ENCODE measurements at places on chromosomes 1 and 21.

DNA sequence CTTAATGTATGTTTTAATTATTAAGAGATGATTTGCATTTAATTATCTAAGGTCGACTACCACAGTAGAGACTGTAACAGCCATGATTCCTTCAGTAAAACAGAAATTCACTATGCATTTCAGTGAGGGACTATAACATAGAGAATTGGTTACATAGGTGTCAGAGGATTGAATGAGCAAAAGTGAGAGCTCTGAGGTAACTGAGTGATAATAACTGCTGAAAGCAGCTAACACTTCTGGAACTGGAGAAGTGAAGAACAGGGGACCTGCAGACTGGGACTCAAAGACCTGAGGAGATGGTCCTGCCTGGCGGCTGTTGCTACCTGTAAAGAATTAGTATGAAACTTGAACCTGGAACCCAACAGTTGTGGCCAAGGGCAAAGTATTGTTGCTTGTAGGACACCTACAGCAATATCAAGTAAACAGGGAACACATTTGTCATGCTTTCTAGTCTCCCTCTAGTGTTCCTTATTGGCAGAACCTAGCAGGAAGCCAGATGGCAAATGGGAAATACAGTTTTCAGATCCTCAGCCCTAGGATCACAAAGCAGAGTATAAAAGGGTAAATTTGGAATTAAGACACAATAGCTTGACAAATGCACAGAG is 110.6 kb downstream of the HS2ST1 start:
- no peak for DNase-seq

DNA sequence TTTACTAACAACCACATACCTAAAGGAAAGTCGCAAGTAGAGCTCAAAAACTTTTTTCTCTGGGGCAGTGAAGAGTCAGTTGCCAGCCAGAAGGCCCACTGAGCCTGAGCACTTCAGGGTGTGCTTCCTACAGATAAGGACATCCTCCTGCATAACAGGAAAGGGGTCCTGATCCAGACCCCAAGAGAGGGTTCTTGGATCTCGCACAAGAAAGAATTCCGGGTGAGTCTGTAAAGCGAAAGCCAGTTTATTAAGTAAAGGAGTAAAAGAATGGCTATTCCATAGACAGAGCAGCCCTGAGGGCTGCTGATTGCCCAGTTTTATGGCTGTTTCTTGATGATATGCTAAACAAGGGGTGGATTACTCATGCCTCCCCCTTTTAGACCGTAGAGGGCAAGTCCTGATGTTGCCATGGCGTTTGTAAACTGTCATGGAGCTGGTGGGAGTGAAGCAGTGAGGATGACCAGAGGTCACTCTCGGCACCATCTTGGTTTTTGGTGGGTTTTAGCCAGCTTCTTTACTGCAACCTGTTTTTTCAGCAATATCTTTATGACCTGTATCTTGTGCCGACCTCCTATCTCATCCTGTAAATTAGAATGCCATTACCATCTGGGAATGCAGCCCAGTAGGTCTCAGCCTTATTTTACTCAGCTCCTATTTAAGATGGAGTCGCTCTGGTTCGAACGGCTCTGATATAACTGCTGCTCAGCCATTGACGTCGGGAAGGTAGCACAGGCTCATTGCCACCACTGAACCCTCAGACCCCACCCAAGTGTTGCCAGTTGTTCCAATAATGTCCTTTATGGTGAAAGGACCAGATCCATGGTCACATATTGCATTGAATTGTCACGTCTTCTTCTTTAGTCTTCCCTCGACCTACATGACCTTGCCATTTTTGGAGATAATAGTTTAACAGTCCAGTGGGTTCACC is 96.6 kb upstream of the ERRFI1 start:
- DNase-seq = no peak

DNA sequence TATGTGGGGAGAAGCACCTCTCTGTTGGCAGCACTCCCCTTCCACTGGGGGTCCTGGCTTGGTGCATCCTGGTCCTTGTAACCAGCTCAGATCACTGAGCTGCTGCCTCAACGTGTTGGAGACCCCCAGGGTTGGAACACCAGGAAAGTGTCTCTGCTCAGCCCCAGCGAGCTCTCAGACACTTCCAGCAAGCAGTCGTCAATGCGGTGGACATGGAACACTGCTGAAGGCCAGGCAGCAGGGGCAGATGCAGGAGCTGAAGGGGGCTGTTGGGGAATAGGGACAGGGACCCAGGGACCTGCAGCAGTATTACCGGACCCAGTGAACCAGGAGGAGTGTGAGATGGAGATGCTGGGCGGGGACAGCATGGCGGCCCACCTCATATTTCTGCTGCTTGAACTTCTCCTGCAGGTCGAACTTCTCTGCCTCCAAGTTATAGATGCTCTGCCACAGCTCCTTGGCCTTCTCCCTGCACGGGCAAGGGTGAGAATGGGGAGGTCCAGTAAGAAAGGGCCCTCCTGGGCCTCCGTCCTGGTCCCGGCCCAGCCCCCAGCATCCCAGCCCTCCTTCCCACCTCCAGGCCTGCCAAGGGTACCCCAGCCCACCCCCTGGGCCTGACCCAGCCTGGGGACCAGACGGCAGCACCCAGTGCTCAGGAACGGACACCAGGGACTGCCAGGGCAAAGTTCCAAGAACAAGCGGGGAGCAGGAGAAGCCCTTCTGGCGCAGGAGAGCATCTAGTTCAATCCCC is 16.4 kb downstream of the TNNT2 start:
- no peak for DNase-seq

DNA sequence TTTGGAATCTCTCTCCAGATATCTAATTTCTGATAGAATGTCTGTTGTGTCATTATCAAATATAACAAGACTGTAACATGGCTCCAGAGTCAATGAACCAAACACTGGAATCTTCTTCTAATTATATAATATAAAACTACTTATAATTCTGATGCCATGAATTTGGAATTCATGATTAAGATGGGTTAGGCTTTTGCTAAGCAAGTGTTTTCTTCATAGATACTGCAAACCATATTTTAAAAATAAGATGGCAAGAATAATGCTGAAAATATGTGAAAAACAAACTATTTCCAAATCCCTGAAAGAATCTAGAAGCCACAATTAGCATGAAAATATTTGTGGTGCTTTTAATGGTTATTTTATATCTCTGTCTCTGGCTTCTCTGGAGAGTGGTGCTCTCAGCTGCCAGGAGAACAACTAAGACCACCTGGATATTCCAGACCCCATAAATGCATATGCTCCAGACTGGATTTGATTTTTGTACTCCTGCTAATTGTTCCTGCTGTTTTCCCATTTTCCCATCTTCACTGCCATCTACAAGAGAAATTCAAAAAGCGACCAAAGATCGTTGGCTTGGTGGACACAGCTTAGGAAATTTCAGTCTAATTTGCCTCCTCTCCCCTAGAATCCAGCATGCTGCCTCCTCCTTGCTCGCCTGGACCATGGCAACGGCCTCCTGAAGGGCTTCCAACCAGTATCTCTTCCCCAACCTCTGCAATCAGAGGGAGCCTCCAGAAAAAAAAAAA is 418.9 kb downstream of the SETD4 start:
- no peak for DNase-seq

GRCh38 chr1:232456714-232457113 is 173.2 kb downstream of the SIPA1L2 start:
- no peak for DNase-seq

DNA sequence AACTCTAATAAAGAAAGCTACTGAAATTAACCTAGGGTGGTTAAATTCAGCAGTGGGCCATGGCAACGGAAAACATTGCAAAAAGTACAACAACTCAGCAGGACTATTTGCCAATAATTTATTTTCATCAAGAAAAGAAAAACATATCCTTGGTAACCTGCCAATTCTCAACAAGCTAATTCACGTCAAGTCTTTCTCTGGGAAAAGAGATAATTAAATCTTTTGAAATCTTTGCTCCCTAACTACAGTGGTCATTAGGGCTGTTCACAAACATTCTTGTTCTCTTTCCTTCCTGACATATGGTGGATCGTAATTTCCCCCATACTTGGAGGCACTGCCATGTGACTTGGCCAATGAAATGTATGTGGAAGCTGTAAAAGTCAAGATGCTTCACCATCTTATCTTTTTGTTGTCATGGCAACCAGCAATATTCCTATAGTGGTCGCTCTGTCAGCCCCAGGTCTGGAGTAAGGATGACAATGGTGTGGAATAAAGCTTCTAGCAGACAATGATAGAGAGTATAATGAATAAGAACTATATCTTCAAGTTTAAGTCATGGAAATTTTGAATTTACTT is 29.6 kb upstream of the ZNF326 start:
- DNase-seq = peak; percentile 30

- no peak for DNase-seq
Measured at GRCh38 chr1:236024641-236025040, 40.2 kb downstream of the NID1 start.

DNA sequence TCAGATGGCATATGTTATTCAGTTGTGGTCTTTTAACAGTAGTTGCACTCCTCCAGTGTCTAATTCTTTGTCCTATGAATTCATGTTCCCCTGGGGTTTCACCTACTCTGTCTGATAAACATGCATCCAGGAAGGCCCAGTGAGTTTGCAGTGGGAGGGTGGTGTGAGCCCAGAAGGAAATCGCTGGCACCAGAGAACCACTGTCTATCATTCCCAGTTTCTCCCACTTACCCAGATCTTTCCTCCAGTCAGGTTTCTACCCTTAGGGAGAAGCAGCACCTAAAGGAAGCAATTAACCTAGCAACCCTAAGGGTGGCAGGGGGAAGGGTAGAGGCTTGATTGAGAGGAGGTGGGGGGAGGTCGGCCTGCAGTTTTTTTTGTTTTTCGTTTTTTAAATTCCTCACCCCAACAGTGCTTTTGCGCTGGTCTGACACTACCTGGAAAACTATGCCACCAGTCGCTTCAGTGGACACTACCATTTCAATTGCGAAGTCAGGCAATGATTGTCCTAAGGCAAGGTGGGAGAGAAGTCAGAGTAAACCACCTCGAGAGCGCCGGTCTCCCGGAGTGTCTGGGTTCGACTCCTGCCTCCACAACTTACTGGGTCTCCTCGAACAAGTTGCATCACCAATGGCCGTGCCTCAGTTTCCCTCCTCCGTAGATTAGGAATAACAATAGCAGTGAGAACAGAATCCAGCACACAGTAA is 766 bp upstream of the SLC44A3 start:
- no peak for DNase-seq

DNA sequence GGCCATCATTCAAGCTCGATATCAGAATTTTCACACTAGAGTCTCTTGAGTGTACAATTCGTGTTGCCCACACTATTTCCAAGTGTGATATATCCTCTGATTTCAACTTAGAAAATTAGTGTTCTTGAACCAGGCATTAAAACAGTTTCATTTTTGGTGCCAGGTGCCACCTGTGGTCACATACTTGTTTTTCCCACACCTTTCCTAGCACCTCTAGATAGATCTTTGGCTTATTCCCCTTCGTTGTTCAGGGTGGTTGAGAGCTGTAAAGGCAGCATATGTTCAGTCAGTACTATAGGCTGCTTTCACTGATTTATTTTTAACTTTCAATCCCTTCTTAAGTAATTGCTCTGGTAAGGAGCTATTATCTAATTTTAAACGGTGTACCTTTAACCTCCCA is 131.1 kb downstream of the NEK7 start:
- DNase-seq = no peak

GRCh38 chr1:206578978-206579374 is 33.3 kb downstream of the EIF2D start:
- no peak for DNase-seq

DNA sequence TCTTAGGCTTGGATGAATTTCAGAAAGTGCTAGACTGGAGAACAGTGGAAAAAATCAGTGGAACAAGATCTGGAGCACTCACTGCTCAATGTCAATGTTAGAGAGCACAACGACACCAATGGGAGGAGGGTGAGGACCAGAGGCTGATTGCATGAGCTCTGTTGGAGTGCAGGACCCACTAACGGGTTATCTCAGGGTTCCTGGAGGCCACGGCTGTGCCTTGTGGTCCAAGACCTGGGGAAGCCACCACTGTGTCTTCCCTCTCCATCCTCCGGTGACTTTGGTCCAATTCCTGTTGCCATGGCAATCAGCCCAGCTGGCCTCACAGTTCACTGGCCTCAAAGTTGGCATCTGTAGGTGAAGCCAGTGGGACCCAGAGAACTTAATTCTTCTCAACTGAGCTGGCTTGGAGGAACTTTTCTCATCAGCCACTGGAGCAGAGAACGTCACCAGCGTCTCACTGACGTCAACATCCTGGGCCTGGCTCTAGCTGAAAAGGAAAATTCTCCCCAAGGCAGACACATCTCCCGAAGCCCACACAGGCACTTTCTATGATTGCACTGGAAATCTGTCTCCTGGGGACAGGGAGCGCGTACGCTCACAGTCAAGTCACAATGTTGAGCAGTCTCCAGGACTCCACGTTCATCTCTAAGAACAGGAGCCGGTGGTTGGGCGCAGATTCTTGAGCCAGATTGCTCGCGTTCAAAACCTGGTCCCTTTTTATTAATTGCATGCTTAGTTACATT is 21.9 kb upstream of the GPR157 start:
- no peak for DNase-seq

- peak; percentile 62 for DNase-seq
Measured at GRCh38 chr1:58786184-58786926, 2.5 kb upstream of the JUN start.
